ENCODE measurements at places on chromosomes 7 and 10.

DNA sequence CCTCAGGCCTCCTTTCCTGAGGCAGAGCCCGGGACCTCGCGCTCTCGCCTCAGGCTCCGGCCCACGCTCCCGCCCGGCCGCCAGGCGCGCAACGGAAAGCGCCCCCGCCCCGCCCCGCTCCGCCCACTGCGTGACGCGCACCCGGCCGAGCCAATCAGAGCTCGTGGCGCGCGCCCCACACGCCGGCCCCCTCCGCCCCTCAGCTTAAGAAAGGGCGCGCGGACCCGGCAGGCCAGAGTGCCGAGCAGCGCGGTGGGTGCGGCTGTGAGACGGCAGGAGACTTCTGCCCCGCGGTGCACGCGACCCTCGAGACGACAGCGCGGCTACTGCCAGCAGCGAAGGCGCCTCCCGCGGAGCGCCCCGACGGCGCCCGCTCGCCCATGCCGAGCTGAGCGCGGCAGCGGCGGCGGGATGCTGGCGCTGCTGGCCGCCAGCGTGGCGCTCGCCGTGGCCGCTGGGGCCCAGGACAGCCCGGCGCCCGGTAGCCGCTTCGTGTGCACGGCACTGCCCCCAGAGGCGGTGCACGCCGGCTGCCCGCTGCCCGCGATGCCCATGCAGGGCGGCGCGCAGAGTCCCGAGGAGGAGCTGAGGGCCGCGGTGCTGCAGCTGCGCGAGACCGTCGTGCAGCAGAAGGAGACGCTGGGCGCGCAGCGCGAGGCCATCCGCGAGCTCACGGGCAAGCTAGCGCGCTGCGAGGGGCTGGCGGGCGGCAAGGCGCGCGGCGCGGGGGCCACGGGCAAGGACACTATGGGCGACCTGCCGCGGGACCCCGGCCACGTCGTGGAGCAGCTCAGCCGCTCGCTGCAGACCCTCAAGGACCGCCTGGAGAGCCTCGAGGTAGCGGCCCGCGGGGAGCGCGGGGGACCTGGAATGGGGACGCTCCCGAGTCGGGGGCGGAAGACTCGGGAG lies at the start of gene NPTX2:
NPTX2 (plus strand) TSS at position 235 of the 909 bp plus-strand sequence; CDS start at position 412, 177 bp downstream.
- DNase-seq: peak; percentile 83
- no peak within 1 kb of the TSS for H3K27ac ChIP-seq

DNA sequence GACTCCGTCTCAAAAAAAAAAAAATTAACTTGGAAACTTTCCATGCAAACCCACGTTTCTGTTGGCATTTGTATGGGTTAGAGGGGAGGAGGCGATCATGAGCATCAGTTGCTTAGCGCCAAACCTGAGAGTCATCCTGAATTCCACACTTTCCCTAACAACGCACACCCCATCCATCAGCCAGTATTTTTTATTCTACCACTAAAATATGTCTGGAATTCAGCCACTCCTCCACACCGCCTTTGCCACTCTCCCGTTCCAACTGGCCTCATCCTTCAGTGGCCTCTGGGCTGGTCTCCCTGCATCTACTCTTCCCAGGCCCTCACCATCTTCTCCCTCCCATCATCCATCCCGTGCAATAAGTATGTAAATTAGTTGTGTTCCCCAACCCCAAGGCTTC lies 4.7 kb upstream of the LMBR1 start:
- peaks cover 6% of the 10 kb centered on the region for H3K27me3 ChIP-seq
- H3K4me3 ChIP-seq: no peak overlapping the region
- no peaks in the 10 kb centered on the region for H3K36me3 ChIP-seq
- H3K4me1 ChIP-seq: peaks cover 10% of the 10 kb centered on the region
- no peak for DNase-seq

- peak overlapping the region; percentile 13 for H3K27ac ChIP-seq
- no peaks in the 10 kb centered on the region for H3K4me1 ChIP-seq
- peaks cover 45% of the 10 kb centered on the region for H3K36me3 ChIP-seq
- no peaks in the 10 kb centered on the region for H3K27me3 ChIP-seq
- no peak overlapping the region for H3K4me3 ChIP-seq
Measured at GRCh38 chr10:7773845-7774801, 13.7 kb downstream of the KIN start.

DNA sequence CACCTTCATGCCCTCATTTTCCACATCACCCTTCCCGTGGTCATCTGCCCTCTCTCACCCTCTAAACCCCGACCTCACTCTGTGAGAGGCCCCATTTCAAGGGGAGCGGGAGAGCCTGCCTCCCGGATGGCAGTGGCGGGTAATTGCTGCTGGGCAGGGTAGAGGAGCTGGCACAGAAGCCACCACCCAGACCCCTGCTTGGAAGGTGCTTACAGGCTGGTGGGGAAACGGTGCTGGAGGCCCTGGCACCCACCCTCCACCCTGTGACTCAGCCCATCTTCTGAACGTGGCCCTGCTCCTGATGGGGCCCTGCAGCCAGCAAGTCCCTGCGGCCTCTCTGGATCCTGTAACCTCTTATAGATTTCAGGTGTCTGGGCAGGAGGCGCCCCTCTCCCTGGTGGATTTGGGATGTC lies 10.6 kb upstream of the PWWP2B start:
- DNase-seq: no peak
- H3K4me1 ChIP-seq: peaks cover 27% of the 10 kb centered on the region
- no peak overlapping the region for H3K27ac ChIP-seq
- no peaks in the 10 kb centered on the region for H3K36me3 ChIP-seq
- H3K4me3 ChIP-seq: no peak overlapping the region

DNA sequence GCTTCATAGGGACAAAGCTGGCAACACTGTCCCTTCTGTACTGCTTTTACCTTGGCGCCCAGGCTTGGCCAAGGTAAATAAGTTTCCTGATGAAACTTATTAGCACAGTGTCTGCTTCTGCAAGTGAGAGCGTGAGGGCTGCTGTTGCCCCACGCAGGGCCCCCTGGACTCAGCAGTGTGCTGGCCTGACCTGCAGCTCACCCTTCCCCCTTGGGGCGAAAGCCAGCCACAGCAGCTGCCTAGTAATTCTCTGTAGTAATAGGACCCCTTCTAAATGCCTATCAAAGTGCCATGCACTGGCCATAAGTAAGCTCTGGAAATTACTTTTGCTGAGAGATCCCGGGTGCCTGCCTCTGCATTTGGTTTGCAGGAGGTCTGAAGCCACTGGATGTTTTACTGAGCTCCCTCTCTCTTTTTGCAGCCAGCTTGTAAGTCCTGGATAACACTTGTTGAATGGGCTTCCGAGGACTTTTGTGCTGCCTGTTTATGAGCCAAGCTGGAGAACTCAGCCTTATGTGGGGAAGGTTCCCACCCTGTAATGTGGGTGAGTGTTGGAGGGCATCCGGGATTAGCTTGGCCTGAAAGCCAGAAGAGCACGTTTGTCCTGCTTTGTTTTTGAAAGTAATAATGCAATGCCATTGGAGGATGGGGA lies 293.9 kb downstream of the C7orf25 start:
- H3K4me1 ChIP-seq: peaks cover 31% of the 10 kb centered on the region
- H3K27ac ChIP-seq: peak overlapping the region; percentile 49
- no peak overlapping the region for H3K4me3 ChIP-seq
- no peaks in the 10 kb centered on the region for H3K27me3 ChIP-seq

Data from muscle of leg (tissue), 16 donors.